ENCODE measurements at places on chromosomes 3 and 15.

- no peak for ATAC-seq
These were observed 15.4 kb downstream of the COMMD2 start for GRCh38 chr3:149736953-149737205.

- ATAC-seq: no peak
These were observed 27.8 kb upstream of the TSEN2 start for GRCh38 chr3:12456441-12456840.

DNA sequence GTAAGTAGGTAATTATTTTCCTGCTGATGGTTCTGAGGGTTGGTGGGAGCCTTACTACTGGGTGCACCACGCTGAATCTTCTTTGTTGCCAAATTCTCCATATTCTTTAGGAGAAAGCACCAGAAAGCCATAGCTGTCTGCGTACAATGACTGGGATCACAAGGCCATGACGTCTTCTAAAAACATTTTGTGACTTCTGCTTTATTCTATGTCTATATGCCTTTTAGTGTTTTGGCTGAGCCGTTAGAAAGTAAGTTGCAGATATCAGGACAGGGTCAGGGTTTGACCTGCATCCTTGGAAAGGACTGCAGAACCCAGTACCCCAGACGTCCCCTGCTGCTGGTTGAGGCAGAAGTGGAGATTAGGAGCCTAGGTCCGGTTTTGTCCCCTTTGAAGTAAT lies 95.6 kb downstream of the DNASE1L3 start:
- no peak for ATAC-seq

DNA sequence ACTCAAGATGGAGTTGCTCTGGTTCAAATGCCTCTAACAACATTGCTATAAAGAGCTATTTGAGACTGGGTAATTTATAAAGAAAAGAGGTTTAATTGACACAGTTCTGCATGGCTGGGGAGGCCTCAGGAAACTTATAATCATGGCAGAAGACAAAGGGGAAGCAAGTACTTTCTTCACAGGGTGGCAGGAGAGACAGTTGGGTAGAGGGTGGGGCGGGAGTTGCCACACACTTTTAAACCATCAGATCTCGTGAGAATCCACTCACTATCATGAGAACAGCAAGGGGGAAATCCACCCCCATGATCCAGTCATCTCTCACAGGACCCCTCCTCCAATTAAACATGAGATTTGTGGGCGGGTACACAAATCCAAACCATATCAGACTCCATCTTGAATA lies 30.7 kb downstream of the MAP2K5 start:
- ATAC-seq: no peak

- no peak for ATAC-seq
These were observed 4.4 kb downstream of the CHCHD4 start for GRCh38 chr3:14120111-14120920.

DNA sequence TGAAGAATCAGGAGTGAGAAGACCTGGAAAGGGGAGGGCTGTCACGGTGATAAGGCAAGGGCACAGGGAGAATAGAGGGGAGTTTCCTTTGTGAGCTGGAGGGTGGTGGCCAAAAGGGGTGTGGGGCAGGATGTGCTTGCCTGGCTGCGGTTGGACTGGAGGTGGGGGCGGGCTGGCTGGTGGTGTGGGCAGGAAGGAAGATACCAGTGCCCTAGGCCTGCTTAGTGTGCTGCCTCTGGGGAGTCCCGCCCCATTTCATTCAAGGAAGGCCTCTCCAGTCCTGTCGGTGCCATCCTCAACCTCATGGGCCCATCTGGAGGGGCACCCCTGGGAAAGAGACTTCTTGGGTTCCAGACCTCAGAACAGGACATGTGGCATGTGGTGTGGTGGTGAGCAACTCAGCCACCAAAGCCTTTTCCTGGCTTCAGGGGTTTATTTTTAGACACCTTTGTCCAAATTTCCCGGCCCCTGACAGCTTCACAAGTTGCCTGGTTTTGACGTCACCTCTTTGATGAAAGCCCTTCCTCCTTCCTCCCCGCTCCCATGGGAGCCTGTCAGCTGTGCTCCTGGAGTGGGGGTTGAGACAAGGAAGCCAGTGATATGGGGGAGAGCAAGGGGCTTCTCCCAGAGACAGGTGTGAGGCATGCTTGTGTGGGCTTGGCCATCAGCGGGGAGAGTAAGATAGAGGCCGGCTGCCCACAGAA lies 15.6 kb downstream of the TEX264 start:
- ATAC-seq: peak; percentile 91

DNA sequence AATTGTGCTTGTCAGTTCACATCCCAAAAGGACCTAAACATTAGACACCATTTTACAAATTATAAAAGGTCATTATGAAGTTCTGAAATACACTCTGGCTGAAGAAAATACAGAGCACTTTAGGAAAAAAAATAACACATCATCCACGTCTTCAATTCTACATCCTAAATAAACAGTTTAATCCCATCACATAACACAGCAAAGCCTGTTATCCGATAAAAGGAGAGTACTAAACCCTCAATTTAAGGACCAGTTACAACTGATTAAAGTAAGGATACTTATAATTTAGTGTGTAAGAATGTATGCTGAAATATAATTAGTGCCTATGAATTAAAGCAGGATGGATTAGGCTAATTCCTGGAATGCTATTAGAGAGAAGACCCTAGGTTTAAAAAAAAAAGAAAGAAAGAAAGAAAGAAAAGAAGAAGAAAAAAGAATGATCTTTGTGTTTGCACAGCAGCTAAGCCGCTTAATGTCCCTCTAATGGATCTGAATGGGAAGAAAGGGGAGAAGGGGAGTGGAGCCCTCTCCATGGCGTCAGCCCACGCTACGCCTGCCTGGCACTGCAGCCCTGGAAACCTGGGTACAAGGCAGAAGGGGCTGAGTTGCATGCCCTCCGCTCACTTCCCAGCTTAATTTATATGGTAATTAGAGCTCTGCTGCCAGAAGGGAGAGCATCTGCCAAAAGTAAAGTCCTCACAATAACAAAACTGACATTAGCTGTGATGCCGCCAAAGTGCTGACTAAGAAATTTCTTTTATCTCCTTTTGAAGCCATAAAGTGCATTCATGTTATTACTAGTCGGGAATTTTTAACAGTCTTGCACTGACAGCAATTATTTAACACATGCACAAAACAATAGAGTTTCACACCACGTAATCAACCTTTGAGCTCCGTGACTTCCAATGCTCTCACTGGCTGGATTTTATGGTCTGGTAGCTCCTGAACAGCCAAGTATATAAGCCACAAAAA lies 90.0 kb downstream of the FSIP1 start:
- peak; percentile 62 for ATAC-seq

- no peak for ATAC-seq
These were observed 5.5 kb downstream of the ZNF35 start for GRCh38 chr3:44654039-44654438.
